Right cardiac atrium (tissue), 5 donors: ENCODE measurements at places on chromosomes 2 and 18.

- DNase-seq, result no peak
Measured at GRCh38 chr18:10387399-10387798, 67.0 kb upstream of the APCDD1 start.

DNA sequence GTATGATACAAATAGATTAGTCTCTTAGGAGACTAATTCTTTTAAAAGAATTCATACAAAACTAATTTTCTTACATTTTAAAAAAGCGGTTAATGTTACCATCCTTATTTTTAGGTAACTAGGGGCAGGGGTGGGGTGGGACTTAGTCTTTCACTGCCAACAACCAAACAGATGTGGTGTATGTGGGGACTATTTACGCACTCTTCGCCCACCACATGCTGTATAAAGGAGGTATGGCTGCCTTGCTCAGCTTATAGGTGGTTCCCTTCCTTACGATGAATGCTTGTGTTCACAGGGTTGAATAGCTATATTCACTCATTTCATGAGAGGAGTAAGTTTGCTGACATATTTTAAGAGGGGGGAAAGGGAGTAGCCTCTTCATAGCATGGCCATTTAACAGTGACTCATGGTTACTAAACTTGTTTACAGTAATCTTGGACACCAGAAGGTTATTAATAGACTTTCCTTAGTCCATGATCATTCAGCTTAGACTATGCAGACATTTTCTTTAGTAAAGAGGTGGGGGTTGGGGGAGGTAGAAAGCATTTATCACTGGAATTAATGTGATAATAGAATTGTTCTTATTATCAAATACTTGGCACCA, 61.8 kb downstream of the CAB39 start:
- DNase-seq, result no peak

DNA sequence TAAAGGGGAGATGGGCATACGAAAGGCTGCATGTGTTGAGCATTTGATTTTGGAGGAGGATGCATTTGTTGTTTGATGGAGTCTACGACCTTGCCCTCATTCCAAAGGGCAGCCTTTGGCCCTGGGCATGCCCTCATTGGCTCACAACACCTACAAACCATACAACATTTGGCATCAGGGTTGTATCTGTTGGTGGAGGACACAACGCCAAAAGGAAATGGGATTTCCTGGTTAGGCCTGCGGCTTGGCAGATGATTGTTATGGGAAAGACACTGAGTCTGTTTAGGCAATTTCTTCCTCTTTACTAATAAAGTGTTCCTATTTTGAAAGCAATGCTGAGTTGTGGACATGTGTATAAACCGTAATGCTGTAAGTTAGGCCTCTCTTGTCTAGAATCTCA, 246.9 kb downstream of the LDLRAD4 start:
- no peak for DNase-seq

GRCh38 chr2:54665436-54665856, 58.0 kb upstream of the EML6 start:
- DNase-seq, result no peak

- no peak for DNase-seq
Measured at GRCh38 chr2:161708350-161708975, 84.2 kb downstream of the SLC4A10 start.

- DNase-seq, result no peak
Measured at GRCh38 chr2:163607630-163608029, 128.2 kb downstream of the FIGN start.

DNA sequence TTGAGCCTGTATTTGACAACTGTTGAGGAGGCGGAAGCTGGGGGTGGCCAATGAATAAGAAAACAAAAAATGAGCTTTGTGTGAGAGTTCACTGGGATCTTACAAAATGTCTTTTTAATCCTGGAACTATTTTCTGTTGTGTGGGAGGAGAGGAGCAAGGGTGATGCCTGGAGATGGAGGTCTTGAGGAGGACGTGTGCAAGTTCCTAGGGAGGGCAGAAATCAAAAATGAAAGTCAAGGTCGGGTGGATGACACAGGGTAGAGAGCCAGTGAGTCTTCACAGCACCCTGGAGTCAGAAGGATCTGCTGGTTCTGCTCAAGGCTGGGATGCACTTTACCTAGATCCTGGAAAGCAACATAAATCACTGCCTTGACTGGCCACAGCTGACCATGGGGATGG, 180.3 kb upstream of the PKDCC start:
- no peak for DNase-seq

GRCh38 chr2:184463102-184463865, 135.0 kb upstream of the ZNF804A start:
- no peak for DNase-seq

- DNase-seq, result no peak
Measured at GRCh38 chr2:7026742-7027141, 109.5 kb downstream of the RNF144A start.

GRCh38 chr2:75237296-75237695, 38.0 kb upstream of the TACR1 start:
- no peak for DNase-seq

DNA sequence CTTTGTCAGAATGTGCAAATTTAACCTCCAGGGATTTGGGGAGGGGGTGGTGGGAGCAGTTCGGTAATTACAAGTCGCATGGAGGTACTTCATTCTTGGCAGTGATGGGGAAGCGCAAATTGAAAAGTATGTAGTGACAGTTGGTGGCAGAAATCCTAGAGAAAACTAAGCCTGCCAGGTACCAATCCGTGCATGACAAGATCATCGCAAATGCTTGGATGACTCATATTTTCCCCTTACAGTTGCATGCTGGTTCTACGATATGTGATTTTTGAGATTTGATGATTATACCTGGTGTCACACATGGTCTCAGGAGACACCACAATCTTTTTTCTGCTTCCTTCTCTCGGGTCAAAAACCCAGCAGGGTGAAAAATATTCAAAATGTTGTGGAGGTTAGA, 479.7 kb upstream of the ID2 start:
- no peak for DNase-seq

GRCh38 chr2:72236445-72237067, 88.9 kb upstream of the CYP26B1 start:
- DNase-seq, result no peak

- DNase-seq, result no peak
Measured at GRCh38 chr18:22102953-22103646, 66.3 kb upstream of the GATA6 start.
